Spinal cord (tissue), 10 donors: ENCODE measurements at places on chromosomes 11 and 22. TPM values are rescaled to one million over a fixed set of nuclear protein-coding genes. Genes with fewer than 3 reads are reported as not detected.
A peak's percentile ranks its signal among the peaks of the same experiment; 100 is the strongest.

DNA sequence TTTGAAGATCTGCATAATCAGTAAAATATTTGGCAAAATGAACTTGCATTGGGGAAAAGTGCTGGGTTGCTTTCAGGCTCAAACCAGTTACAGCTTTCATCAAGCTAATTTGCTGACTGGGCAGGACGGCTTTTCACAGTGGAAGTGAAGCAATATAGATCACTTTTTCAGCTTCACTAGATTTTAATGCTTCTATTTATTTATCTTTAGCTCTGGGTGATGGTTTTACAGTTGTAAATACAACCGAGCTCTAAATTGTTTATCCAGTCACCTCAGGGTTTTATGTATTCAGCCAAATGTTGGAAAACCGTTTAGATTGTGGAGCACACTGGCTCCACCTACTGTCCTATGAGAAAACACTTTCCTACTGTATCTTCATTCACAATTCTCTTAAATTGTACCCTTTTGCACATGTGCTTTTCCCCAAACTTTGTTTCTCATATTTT is 58.2 kb downstream of the ACER3 start:
- peak overlapping the region; percentile 19 for H3K4me3 ChIP-seq
- peaks cover 4% of the 10 kb centered on the region for H3K4me1 ChIP-seq
- no peak overlapping the region for H3K27ac ChIP-seq
- DNase-seq, result peak; percentile 94

- peaks cover 96% of the 10 kb centered on the region for H3K27me3 ChIP-seq
- H3K4me1 ChIP-seq, result peaks cover 37% of the 10 kb centered on the region
- no peak for DNase-seq
Observed at GRCh38 chr11:20599221-20600019, at the start of gene SLC6A5. Gene SLC6A5 (plus strand): TSS chr11:20599608. CDS start chr11:20599673, 65 bp downstream.

DNA sequence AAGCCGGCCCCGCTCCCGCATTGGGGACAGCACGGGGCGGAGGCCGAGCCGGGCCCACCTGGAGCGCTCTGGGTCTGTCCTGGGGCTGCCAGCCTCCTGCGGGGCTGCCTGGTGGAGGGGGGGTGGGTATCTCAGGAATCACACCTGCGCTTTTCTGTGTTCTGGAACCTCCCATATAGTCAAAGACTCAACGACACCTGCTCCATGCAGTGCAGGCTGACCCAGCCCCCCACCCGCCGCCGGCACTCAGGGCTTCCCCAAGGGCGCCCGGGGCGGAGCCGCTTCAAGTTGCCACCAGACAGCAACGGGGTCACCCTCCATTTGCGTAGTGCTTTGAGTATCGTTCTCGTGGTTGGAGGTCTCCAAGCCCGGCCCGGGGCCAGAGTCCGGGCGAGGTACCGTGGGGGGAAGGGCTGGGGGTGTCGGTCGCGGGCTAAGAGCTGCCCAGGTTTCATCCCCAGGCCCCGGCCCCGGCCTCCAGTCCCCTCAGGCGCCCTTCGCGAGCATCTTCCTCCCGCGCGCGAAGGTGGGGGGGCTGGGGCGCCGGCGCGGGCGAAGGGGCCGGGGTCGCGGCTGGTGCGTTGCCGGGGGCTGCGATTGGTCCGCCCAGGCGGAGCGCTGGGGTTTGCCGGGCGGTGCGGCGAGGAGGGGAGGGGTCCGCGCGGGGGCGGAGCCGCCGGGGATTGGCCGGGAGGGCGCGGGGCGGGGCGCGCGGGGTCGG is 6.6 kb downstream of the TSPAN4 start:
- peaks cover 80% of the 10 kb centered on the region for H3K4me1 ChIP-seq
- no peaks in the 10 kb centered on the region for H3K27me3 ChIP-seq
- H3K4me3 ChIP-seq, result peak overlapping the region; percentile 41
- no peak for DNase-seq

GRCh38 chr11:134519788-134520187 is 107.7 kb upstream of the B3GAT1 start:
- peaks cover 2% of the 10 kb centered on the region for H3K27me3 ChIP-seq
- H3K27ac ChIP-seq, result no peak overlapping the region
- H3K4me1 ChIP-seq, result peaks cover 33% of the 10 kb centered on the region
- H3K4me3 ChIP-seq, result no peak overlapping the region

GRCh38 chr11:14223636-14224288 is 135.2 kb downstream of the RRAS2 start:
- no peaks in the 10 kb centered on the region for H3K36me3 ChIP-seq
- H3K4me1 ChIP-seq, result no peaks in the 10 kb centered on the region

DNA sequence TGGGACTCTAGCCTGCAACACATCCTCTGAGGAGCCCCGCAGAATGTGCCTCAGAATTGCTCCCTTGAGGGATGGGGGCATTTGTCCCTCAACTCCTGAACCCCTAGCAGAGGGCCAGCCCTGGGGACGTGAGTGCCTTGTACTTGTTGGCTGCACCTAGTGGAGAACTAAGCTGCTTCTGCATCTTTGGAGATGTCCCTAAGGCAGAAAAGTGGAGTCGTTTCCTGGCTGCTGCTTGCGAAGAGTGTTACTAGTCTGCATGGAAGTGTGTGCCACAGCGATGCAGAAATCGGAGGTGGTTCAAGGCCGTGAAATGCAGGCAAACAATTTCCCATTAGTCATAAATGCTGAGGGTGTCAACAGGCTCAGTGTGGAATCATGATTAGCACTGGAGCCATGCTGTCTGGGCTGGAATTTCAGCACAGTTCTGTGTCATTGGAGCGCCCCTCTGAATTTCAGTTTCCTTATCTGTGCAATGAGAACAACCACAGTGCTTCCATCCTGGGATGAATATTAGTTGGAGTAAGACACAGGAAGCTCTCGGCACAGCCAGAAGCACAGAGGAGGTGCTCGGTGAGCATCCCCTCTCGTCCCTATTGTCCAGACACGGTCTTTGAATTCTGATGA is 56.5 kb downstream of the MIAT start:
- no peak overlapping the region for H3K4me3 ChIP-seq
- DNase-seq, result no peak
- H3K27me3 ChIP-seq, result no peaks in the 10 kb centered on the region
- no peak overlapping the region for H3K27ac ChIP-seq
- peaks cover 9% of the 10 kb centered on the region for H3K4me1 ChIP-seq

GRCh38 chr11:88266919-88267318 is 70.6 kb downstream of the CTSC start:
- no peaks in the 10 kb centered on the region for H3K36me3 ChIP-seq
- no peak overlapping the region for H3K4me3 ChIP-seq
- DNase-seq, result no peak
- no peaks in the 10 kb centered on the region for H3K27me3 ChIP-seq

DNA sequence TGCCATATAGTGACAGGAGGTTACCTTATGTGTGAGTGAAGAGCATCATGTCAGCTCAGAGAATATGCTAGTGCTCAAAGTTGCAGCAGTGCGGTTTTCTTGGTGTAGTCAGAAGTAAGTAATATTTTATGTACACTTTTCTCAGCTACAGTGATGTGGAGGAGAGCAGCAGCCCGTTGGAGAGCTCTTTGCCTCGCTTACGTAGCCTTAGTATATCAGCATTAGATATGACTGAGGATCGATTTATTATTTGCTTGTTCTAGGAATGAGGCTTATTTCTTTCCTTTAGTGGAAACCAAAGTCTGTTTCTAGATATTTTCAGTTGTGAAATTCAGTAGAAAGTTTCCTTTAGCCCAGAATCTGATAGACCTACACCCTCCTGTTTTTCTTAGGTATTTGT is 63.6 kb downstream of the PPP2R1B start:
- DNase-seq, result no peak
- H3K27ac ChIP-seq, result no peak overlapping the region
- H3K36me3 ChIP-seq, result peaks cover 5% of the 10 kb centered on the region

The TRIM68 gene
- total RNA-seq, result 15.5 TPM
